ENCODE measurements at places on chromosomes 5 and 9.

GRCh38 chr9:20220286-20220685 lies 402.0 kb downstream of the MLLT3 start:
- DNase-seq, result peak; percentile 93

DNA sequence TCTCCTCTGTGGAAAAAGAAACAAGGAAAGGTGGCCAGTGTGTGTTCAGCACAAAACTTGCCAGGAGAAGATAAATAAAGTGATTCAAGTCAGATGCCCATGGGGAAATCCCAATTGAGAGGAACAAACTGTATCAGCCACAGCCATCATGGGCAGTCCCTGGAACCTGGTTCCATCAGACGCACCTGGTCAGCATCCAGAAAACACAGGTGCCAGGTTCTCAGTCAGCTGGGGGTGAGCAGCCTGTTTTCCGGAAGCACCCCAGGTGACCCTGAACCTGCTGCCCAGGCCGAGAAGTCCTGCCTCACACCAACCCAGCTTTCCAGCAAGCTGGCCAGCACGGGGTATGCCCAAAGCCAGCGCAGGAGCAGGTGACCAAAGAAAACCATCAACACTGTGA lies 30.5 kb downstream of the PTCH1 start:
- no peak for DNase-seq

DNA sequence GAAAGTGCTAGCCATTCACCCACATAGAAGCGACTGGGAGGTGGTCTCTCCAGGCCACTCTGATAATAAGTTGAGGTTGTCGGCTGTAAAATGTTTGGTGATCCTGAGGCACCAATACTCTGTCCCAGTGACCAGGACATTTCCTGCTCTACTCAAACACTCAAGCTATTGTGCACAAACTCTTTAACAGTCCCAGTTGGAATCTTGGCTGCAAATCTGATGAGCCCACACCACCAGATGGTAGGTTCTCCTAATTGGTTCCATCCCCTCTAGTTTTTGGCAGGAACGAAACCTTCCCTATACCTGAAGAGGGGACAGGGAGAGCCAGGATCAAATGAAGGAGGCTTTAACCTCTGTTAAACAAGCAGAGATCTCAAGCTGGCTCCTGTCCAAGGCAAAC lies 14.3 kb downstream of the GRIA1 start:
- DNase-seq, result no peak

- peak; percentile 16 for DNase-seq
These were observed 66.3 kb downstream of the RGMB start for GRCh38 chr5:98839469-98840383.

GRCh38 chr5:135133698-135134515 lies 99.9 kb upstream of the PITX1 start:
- no peak for DNase-seq

DNA sequence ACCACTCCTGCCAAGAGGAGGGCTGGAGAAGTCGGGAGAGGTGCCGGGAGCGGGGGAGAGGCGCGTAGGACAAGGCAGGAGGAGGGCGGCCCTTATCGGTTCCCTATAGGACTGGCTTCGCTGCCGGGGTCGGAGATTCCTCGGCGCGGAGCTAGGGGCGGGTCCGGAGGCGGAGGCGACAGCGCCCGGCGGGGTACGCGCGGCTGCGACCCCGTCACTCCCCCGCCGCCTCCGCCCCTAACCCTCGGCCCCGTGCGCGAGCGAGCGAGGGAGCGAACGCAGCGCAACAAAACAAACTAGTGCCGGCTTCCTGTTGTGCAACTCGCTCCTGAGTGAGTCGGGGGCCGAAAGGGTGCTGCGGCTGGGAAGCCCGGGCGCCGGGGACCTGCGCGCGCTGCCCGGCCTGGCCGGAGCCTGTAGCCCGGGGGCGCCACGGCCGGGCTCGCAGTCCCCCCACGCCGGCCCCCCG lies 2.0 kb downstream of the GLIS3 start:
- peak; percentile 72 for DNase-seq

DNA sequence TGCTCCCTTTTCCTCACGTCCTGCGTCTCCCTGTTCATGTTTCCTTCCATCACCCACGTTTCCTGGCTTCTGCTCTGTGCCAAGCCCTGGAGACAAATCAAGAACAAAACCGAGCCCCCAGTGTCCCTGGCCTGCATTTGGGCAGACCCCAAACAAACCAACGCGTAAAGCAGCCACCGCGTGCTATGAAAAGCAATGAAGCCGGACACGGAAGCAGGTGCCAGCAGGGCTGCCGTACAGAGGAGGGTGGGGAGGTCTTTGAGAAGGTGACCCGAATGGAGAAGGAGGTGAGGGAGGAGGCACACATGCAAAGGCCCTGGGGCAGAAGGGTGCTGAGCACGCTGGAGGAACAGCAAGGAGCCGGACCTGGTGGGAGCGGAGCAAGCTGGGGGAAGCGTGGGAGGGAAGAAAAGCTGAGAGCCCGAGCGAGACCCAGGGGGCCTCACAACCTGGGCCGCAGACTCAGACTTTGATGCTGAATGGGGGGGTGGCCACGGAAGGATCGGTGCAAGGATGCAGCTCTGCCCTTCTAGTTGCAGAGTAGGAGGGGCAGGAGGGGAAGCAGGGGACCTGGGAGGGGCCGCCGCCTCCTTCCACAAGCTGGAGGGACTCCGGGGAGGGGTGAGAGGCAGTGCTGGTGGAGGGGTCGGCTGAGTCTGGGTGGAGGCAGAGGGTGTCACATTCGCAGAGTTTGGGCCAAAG lies 1.4 kb upstream of the QSOX2 start:
- no peak for DNase-seq

- DNase-seq, result no peak
These were observed 50.3 kb downstream of the NSUN2 start for GRCh38 chr5:6582507-6583048.

GRCh38 chr5:18811661-18812060 lies 1176.3 kb downstream of the CDH18 start:
- no peak for DNase-seq

GRCh38 chr5:81965524-81965923 lies 6.3 kb upstream of the ATG10 start:
- peak; percentile 11 for DNase-seq

DNA sequence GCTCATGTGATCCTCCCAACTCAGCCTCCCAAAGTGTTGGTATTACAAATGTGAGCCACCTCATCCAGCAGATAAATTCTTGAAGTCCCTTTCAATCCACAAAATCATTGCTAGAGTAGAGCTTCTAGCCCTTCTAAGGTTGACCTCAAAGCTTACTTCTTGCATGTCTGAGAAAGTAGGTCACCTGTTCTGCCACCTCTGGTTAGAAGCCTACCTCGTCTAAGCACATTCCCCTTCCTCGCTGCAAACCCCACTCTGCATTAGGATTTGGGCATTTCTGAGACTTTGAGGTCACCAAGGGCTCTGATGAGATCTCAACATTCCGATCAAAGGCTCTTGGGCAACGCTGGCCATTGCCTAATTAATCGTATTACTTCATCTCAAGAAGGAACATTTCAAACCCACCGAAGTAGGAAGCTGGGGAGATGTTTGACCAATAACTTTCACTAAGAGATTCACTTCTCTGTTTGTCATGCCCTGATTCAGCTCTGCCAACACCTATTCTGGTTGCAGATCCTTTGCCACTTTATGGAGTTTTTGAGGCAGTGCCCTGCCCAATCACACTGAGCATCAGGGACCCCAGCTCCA lies 8.6 kb downstream of the ADAM19 start:
- no peak for DNase-seq

GRCh38 chr5:124869426-124870033 lies 123.1 kb upstream of the ZNF608 start:
- no peak for DNase-seq

DNA sequence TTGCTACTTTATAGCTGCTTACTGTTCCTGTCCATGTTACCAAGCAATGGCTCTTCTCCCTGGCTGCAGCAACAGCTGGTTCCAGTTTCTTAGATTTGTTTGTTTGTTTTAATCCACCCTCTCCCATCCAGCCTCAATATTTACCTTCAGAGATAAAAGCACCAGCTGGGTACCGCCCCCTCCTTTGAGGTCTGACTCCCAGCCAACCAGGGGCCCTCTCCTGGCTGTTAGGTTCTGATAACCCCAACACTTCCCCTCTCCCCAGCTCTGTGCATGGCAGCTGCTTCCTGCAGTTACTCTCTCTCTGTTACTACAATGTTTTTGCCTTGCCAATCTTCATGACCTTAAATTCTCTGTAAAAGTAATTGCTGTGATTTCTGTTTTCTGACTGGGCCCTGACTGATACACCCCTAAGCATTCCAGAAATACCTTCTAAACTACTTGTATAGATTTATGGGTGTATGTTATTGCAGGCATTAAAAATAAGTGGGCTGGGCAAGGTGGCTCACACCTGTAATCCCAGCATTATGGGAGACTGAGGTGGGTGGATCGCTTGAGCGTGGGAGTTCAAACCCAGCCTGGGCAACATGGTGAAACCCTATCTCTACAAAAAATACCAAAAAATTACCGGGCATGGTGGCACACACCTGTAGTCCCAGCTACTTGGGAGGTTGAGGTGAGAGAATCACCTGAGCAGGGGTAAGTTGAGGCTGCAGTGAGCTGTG lies 2.6 kb upstream of the GCNT1 start:
- DNase-seq, result peak; percentile 18

DNA sequence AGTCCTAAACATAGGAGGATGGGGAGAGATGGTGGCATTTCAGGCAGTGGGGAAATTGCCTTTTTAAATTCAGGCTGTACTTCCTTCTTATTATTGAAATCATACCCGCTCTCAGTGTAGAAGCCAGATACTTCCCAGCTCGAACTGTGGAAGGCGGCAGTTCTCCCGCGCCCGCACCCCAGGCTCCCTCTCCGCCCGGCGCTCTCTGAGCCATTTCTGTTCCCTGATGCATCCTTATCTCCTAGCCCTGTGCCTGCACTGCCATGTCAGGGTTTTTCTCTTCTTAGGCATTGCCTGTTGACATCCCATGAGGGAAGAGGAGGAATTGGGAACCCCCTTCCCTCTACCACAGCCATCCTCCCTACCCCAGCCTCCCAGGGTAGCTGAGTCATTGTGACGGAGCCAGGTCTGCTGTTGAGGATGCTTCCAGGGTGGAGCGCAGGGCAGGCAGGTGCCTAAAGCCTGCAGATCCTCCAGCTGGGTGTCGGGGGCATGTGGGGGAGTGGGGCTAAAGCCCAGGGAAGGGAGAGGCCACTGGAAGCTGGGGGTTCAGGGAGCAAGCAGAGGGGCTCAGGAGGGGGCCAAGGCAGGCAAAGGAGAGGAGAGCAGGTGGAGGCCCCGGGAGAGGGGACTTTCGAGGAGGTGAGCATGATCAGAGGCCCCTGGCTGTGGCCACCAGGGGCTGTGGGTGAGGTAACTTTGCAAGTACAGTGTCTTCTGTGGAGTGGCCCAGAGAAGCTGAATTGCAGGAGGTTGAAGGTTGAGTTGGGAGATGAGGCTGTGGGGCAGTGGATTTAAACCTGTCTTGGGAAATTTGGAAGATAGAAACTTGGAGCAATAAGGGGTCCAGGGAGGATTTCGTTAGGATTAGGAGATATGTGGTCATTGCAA lies 16.2 kb downstream of the LAMC3 start:
- DNase-seq, result no peak

DNA sequence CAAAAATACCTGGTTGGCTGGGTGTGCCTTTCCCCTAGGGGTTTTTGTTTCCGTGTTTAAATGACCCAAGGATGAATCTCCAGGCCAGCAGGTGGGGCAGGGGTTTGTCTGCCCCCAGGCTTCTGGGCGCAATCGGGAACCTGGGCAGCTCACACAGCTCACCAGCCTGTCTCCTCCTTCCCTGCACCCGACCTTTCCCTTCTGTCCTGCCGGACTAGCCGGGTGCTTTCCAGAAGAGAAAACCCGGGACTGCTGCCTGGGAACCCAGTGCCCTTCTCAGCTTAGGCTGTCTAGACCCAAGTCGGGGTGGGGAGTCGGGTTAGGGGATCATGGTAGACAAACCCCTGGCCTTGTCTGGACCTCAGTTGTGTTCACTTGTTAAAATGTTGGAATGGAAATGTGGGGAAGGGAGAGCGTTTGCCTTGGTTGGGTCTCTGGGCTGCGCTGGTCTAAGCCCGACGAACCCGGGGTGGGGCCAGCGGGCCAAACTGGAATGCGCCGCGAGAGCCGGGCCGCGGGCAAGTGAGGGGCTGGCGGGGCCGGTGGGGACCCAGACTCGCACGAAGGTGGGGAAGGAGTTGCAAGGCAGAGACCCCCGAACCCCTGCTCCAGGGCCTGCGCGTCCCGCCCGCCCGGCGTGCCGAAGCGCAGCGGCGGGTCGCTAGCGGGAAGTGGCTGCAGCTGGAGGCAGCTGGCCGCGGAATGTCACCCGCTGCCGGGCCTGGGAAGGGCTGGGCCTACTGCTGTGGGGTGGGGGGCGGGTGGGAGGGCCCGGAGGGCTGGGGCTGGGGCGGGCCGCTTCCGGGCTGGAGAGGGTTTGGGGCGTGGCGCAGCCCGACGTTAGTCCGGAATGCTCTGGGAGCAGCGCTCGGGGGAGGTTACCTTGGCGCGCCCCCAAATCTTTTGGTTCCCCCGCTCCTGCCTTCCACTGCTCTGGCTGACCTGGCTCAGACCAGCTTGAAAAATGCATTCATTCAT lies 84.6 kb downstream of the DAB2IP start:
- DNase-seq, result no peak

GRCh38 chr5:159316519-159317383 lies 13.5 kb downstream of the IL12B start:
- peak; percentile 66 for DNase-seq

GRCh38 chr5:22250528-22250927 lies 602.6 kb downstream of the CDH12 start:
- DNase-seq, result no peak

GRCh38 chr5:160167624-160168165 lies 48.4 kb upstream of the PWWP2A start:
- no peak for DNase-seq

GRCh38 chr5:150448334-150448733 lies 1.2 kb downstream of the RPS14 start:
- DNase-seq, result peak; percentile 27

- DNase-seq, result no peak
These were observed 42.6 kb upstream of the TNFAIP8 start for GRCh38 chr5:119313197-119313596.

- DNase-seq, result no peak
These were observed 31.5 kb upstream of the PPP3R2 start for GRCh38 chr9:101626295-101626694.

GRCh38 chr9:22307013-22307711 lies 139.5 kb upstream of the DMRTA1 start:
- peak; percentile 77 for DNase-seq

DNA sequence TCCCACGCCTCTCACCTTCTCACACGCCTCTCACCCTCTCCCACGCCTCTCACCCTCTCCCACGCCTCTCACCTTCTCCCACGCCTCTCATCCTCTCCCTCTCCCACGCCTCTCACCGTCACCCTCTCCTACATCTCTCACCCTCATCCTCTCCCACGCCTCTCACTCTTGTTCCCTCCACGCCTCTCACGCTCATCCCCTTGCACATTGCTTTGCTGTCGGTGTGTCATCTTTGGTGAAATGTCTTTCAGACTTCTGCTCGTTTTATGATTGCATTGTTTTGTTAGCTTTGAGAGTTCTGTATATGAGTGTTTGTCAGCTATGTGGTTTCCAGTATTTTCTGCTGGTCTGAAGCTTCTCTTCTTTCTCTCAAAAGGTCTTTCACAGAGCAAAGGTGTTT lies 102.7 kb downstream of the EHMT1 start:
- DNase-seq, result no peak
